ENCODE measurements at places on chromosomes 5 and 9. TPM values are rescaled to one million over a fixed set of nuclear protein-coding genes. Genes with fewer than 3 reads are reported as not detected.

DNA sequence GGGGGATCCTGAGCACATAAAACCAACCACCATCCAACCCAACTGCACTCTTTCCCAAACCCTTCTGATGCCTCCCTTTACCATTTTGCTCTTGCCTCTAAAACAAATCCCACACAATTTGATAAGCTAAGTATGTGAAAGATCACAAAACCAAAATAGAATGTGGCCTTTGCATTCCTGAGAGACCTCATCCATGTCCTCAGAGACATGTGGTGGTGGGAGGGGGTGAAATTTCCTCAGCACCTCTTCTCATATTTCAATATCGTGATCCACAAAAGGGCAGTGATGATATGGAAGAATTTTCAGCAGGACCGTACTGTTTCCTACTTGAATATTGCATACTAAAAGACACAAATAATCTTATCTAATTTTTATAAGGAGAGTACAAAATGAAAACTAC, 423.3 kb downstream of the TLE1 start:
- no peak for DNase-seq

DNA sequence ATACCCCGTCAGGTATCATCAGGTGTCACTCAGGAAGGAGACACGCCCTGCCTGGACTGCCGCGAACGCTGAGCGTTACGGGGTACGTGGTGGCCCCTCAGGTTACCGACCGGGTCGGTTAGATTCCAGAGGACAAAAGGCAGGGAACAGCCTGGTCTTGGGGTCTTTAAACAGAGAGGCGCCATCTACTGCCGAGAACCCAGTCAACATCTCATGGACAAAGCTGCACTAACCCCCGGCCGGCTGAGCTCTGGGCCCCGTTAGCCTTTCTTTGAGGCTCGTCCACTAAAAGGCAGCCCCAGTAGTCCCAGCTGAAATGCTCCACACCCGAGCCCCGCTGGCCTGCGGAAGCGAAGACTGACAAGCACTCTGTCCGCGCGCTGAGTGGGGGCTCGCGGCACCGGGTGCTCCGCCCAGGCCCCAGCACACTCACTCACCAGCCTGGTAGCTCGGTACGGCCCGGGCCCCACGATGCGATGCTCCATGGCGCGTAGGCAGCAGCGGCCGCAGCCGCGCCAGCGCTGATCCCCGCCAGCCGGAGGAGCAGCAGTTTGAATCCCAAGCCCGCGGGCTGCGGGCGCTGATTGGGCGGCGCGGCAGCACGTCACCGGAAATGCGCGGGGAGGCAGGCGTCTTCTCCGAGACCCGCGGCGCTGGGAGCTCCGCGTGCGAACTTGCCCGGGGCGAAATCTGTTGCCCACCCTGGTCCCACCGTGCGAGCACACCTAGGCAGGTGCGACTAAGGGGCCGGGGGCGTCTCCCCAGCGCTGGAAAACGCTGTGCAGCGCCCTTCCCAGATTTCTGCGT, at the start of gene DEPDC1B:
Gene DEPDC1B, minus strand, starts transcription at position 558 of the 807 bp plus-strand sequence. Its CDS starts 73 bp downstream, at position 485.
- DNase-seq, result peak; percentile 93

DNA sequence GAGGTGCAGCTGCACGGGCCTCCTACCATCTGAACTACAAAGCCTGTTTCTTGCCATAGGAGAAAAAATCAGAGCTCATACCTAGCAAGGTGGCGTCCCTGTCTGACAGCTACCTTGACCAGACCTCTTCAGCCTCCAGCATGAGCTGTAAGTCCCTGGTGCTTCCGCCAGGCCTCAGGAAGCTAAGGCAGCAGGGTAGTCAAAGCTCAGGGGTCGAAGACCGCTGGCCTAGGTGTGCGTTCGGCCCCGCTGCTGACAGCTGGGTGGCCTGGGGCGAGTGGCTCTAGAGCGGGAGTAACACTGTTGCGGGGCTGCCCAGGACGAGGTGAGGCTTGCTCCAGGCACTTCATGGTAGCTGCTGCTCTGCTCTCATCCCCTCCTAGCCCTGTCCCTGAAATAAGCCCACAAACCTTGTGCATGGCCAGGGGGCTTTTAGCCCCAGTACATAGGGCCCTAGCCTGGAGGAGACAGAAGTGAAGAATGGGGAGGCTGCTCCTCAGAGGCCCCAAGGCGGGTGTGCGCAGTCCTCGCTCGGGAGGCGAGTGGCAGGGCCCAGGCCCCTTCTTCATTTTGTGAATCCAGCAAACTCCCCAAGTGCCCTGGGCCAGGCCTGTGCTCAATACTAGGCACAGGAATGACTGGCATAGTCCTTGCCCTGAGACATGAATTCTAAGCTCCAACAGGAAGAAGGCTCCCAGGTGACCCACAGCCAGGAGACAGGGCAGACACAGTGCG, 5.4 kb downstream of the TOR2A start:
- no peak for DNase-seq

GRCh38 chr5:34736445-34737115, 80.5 kb downstream of the RAI14 start:
- no peak for DNase-seq

GRCh38 chr5:173217626-173218397, 17.2 kb downstream of the NKX2-5 start:
- no peak for DNase-seq

DNA sequence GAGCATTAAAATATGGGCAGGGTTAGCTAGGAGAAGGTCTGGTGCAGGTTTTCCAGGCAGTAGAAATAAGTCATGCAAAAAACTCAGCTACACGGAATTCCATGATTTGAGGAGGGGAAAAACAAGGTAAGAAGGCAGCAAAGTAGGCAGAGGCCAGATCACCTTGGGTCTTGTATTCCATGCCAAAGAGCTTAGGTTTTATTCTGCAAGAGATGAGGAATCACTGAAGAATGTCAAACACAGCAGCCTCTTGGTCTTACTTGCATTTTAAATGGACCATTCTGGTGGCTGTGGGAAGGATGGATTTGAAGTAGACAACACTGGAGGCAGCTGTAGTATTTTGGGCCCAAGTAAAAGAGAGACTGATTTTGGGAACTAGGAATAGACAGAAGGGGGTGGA, 8.6 kb downstream of the TRPM3 start:
- DNase-seq, result no peak

- DNase-seq, result no peak
These were observed 961.3 kb upstream of the CTNND2 start for GRCh38 chr5:12865529-12865928.

DNA sequence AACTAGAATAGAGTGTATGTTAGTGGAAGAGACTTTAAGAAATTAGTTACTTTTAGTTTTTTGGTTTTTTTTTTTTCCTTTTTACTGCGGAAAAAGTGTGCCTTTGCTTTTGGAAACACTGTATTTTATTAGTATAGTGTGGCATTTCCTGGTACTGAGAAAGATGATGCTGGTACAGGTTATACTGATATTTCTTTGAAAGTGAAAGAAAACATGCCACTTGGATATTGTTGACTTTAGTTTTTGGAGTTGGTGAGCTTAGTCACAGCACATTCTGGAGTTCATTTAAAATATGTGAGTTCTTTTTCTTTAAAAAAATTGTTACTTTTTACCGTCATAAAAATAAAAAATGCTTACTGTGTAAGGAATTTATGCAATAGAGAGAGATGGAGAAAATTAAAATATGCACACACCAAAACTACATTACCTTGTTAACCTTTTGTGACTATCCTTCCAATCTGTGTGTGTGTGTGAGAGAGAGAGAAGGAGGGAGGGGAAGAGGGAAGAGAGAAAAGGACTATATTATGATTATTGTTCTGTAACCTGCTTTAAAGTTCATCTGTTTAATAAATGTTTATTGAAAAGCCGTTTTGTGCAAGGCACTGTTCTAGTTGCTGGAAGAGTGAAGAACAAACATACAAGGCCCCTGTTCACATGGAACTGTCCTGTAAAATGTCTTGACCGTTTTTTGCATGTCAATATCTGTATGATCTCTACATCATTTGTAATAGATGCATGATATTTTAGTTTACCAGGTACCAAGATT, 1.9 kb downstream of the UGCG start:
- DNase-seq, result no peak

DNA sequence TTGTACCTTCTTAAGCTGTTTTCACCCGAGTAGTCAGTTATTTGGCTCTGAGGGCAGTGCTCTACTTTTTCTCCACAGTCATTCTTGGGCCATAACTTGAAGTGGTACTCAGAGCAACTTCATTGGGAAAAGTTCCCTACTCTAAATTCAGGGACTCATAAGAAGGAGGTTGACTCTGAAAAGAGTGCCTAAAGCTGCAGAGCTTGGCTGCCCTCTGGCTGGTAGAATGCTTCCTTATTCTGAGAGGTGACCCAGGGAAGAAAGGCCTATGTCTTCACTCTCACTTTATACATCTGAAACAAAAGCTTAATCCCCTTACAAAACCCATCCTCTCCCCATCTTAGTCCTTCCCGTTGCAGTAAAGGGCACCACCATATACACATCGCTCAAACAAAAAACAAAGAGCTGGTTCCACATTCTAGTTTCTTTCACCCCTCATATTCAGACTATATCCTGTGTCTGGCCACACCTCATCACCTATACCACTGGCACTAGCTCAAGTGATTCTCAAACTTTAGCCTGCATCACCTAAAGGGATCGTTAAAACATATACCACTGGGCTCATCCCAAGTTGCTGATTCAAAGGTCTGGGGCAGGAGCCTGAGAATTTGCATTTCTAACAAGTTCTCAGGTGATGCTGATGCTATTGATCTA, 7.9 kb downstream of the IGIP start:
- DNase-seq, result no peak

- no peak for DNase-seq
These were observed 15.3 kb downstream of the MYMK start for GRCh38 chr9:133509179-133510083.

DNA sequence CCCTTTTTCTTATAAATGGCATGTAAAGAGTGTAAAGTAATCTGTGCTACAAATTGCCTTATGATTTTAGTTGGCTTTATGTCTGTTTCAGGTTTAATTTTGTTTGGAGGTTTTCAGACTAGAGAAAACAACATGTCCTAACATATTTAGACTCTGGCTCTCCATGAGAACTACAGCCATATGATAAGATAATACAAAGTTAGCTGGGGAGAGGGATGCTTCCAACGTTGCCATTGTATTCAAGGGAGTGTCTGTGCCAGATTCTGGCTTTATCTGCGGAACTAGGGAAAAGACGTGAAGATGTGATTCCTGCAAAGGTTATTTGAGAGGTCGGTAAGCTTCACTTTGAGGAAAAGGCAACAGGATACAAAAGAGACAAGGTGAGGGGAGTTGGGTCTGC, 140.0 kb upstream of the OTULINL start:
- DNase-seq, result no peak

GRCh38 chr5:2047341-2047927, 164.7 kb upstream of the IRX4 start:
- DNase-seq, result no peak

- peak; percentile 53 for DNase-seq
These were observed 649 bp downstream of the CCDC187 start for GRCh38 chr9:136303066-136303824.

DNA sequence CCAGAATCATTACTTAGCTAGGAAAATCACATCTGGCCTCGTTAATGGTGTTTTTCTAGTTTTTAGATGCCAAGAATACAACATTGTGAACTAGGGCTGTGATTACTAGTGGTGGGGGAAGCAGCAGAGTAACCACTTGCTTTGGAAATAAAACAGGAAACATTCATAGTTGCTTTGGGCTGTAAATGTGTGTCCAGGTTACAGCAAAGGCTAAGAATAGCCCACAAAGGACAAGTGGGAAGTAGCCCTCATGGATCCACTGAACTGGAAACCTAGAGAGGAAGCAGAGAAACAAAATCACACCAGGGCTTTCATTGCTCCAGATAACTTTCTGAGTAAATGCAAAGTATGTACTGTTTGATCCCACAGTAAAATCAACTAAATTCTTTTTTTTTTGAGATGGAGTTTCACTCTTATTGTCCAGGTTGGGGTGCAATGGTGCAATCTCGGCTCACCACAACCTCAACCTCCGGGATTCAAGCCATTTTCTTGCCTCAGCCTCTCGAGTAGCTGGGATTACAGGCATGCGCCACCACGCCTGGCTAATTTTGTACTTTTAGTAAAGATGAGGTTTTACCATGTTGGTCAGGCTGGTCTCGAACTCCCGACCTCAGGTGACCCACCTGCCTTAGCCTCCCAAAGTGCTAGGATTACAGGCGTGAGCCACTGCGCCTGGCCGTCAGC, 56.2 kb upstream of the TNFSF15 start:
- DNase-seq, result no peak

FOXD4 gene
- not detected for total RNA-seq

KCNIP1 gene
- total RNA-seq, result not detected

FOXD4L5 gene
- not detected for total RNA-seq

PCDHB13 gene
- 2.6 TPM for total RNA-seq

CAMLG gene
- total RNA-seq, result 14.5 TPM

MARVELD2 gene
- total RNA-seq, result 1.5 TPM

ZFP2 gene
- total RNA-seq, result 0.70 TPM

CER1 gene
- total RNA-seq, result not detected

GRXCR2 gene
- total RNA-seq, result 5.5 TPM
